ENCODE measurements at places on chromosomes 3 and 15.
A peak's percentile ranks its signal among the peaks of the same experiment; 100 is the strongest.

GRCh38 chr3:5036858-5037257 is 57.6 kb downstream of the BHLHE40 start:
- no peak for DNase-seq
- no peaks in the 10 kb centered on the region for H3K4me1 ChIP-seq
- H3K36me3 ChIP-seq: no peaks in the 10 kb centered on the region
- H3K4me3 ChIP-seq: no peak overlapping the region
- H3K27me3 ChIP-seq: no peaks in the 10 kb centered on the region

GRCh38 chr3:53821631-53822121 is 24.5 kb downstream of the CHDH start:
- no peak for DNase-seq
- H3K4me1 ChIP-seq: peaks cover 3% of the 10 kb centered on the region
- H3K27ac ChIP-seq: no peak overlapping the region
- no peaks in the 10 kb centered on the region for H3K36me3 ChIP-seq
- no peaks in the 10 kb centered on the region for H3K27me3 ChIP-seq

DNA sequence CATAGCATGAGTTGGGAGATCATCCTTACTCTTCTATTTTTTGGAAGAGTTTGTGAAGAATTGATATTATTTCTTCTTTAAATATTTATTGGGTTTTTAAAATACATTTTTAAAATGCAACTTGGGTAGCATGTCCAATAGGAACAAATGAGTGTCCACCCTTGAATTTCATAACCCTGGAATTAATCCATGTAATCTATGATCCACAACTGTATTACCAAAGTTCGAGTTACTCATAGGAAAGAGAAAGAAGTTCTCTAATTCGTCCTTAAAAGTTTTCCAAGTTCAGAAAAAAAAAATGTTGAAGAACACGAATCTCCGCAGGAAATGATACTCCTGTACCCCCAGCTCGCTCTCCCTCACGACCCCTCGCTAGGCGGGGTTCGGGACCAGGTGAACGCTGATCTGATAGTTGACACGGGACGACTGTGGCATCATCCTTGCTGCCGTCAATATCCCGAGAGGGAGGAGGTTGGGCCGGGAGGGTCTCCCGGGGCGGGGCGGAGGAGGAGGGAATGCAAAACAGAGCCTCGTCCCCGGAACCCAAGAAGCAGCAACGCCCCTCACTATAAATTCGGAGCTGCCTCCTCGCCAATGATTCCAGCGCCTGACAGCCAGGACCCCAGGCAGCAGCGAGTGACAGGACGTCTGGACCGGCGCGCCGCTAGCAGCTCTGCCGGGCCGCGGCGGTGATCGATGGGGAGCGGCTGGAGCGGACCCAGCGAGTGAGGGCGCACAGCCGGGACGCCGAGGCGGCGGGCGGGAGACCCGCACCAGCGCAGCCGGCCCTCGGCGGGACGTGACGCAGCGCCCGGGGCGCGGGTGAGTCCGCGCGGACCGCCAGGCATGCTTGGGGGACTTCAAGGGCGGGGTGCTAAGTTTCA is at the start of gene AGTR1:
Gene AGTR1, plus strand, starts transcription at position 598 of the 884 bp plus-strand sequence. CDS start 43,133 bp downstream, outside the sequence.
- H3K27me3 ChIP-seq: no peaks in the 10 kb centered on the region
- no peak for DNase-seq
- peak within 1 kb of the TSS; percentile 53 for H3K4me3 ChIP-seq
- H3K36me3 ChIP-seq: no peaks in the 10 kb centered on the region
- H3K27ac ChIP-seq: peak within 1 kb of the TSS; percentile 19

GRCh38 chr3:117234331-117234730 is 524.8 kb downstream of the TUSC7 start:
- H3K27ac ChIP-seq: no peak overlapping the region
- no peak overlapping the region for H3K4me3 ChIP-seq
- H3K36me3 ChIP-seq: no peaks in the 10 kb centered on the region
